AG09319 (cell line): ENCODE measurements at places on chromosomes 6 and 20.

DNA sequence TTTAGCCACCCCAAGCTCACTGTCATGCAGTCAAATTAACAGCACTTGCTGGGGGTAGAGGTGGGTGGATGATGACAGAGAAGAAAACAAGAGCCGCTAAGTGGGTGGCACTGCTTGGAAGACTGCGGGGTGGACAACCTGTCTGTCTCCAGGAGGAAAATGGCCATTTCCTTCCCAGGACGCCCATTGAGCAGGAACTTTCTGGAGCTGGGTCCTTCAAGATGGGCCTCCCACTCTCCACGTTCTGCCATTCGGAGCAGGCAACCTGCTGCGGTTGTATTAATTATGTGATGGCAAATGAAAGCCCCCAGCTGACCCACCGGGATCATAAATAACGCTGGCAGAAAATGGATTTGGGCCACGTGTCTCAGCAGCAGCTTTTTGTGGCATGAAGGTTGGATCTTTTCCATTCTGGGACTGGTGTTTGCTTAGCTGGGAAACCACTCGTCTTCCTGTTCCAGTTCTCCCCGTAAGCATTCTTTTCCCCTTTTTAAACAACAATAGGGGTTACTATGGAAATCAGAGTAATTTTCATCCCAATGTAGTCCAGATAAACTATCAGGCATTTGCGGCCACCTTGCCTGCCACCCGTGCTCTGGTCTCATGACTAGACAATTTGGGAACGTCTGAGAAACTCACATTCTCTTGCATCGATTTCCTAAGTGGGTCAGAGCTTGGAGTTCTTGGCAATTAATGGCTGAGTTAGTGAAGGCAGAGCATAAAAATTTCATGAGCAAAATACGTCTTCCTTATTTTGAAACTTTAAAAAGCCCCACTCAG is 215.5 kb downstream of the ANKRD60 start:
- DNase-seq, result no peak

- DNase-seq, result peak; percentile 16
Measured at GRCh38 chr20:3239026-3239866, at the start of gene SLC4A11. Gene SLC4A11 (minus strand): TSS chr20:3239190. CDS start chr20:3239137, 53 bp downstream.

- no peak for DNase-seq
Measured at GRCh38 chr6:20672038-20672437, 137.8 kb downstream of the CDKAL1 start.

DNA sequence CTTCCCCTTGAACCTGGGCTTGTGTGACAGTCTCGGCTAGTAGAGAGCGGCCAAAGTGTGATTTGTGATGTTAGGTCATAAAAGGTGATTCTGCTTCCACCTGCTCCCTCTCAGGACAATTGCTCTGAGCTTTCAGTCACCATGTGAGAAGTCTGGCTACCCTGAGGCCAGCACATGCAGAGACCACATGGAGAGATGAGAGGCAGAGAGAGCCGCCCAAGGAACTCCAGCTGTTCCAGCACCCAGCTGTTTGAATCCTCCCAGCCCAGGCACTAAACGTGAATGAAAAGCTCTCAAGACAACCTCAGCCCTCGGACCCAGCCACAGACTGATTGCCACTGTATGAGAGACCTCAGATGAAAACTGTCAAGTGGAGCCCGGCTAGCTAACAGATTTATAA is 143.4 kb upstream of the EEF1E1 start:
- DNase-seq, result no peak

- no peak for DNase-seq
Measured at GRCh38 chr6:145327586-145327985, 407.7 kb downstream of the EPM2A start.
